ENCODE measurements at places on chromosomes 2 and 18.

- no peak for DNase-seq
These were observed 230.4 kb upstream of the MYT1L start for GRCh38 chr2:2561346-2562095.

DNA sequence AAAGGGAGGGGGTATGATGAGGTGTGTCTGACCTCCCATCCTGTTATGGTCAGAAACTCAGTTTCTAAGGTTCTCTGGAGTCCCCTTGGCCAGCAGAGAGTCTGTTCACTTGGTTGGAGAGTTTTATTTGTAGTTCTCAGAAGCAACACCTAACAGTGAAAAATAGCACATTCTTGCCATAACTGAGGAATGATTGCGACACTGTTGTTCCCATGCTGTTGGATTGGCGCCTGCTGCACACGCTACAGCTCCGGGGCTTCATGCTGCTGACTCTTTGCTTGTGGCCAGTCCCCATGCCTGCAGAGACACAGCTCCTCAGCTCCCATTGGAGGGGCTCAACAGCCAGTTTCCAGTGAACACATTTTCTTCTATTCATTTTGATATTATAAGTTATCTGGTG is 42.1 kb downstream of the TPGS2 start:
- DNase-seq = no peak

DNA sequence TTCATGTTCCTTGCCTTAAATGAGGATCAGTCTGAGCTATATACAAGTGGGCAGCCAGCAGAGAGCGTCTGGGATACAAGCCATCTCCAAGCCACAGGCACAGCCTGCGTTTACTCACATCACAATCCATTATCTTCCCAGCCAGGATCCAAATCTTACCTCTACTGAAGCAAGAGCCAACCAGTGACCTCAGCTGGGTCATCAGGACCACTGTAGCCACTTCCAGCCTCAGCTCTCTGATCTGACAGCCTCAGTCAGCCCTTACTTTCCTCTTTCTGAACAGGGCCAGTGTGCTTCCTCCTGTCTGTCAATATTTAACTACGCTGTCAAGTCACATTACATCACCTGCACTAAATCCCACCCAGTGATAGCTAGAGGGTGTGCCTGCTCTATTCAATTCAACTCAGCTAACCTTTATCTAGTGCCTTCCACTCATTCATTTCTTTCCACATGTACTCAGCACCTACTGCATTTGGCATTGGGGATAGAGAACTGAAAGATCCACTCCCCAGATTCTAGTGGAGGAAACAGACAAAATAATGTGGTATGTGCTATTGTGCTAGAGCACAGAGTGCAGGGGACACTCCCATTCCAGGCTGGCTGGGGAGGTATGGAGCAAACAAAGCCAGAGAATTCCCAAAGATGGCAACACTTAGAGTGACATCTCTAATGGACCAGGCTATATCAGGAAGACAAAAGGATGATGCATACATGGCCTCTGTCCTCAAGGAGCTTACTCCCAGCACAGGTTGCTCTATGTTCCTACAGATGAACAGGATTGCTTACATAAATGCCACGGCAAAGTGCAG is 146.5 kb downstream of the NCKAP5 start:
- peak; percentile 85 for DNase-seq

DNA sequence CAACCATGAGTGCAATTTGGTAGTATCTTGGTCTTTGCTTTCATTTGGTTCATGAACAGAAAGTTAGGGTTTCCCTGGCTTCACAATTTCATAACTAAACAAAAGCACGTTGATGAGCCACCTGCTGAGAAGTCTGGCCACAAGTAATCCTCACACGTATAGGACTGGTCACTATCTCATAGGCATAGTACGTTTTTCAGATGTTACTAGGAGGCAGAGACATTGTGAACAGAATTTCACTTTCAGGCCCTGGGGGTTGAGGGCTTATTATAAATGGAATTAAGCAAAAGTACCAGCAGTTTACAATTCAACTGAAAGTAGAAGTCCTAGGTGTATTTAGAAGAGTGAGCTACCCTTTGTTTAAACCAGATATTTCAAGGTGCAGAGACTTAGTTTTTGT is 277.1 kb downstream of the ALPK2 start:
- no peak for DNase-seq

DNA sequence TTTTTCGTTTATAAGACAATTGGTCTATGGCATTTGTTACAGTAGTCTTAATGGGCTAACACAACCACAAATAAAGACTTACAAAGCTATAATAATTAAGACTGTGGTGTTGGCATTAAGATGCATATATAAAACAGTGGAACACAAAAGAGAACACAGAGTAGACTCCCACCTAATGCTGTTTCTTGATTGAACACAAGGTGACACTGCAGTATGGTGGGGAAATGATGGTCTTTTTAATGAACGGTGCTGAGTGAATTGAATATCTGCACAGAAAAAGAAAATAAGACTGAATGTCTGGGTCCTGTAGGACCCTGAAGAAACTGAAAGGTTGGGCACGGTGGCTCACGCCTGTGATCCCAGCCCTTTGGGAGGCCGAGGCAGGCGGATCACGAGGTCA is 1136.6 kb upstream of the NXPH2 start:
- no peak for DNase-seq

DNA sequence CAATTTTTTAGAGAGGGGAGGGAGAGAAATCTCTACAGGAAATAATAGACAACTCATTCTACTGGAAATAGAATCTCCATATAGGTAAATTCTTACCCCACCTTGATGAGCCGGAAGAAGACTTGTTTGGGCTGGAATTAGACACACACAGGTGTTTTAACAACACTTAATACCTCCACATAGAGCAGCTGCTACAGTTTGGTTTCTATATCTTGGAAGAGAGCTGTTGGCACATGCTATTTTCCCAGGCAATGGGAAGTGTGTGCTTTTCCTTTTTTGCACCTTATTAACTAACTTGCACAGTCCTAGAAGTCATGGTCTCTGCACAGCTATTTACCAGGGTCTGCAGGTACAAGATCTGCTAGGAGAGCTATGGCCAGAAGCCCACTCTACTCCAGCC is 73.7 kb downstream of the SATB2 start:
- DNase-seq = no peak

DNA sequence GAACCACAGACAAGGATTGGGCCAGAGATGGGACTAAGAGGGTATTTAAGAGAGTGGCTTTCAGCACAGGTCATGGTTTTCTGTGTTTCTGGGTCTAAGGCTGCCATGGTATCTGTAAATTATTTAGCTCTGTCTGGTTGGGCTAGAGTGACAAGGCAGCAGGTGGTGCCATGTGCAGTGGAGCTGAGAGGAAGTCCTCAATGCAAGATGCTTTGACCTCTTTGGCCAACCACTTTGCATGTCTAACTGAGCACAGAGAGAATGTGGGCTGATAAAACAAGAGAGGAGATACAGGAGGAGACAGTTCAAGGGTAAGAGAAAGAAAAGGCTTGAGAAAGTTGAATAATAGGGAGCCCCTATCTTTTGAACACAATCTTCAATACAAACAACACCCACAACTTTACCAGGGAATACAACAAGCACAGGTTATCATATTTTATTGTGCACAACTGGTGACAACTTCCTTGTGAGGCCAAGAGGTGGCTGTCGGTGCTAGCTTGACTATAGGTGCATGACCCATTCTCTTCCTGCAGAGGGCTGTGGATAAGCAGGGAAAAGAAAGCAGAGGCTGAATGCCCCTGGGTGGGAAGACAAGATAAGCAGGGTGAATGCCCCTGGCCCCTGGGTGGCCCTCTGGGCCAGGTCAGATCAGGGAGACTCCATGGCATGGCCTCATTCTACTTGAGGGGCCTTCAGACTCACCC is 12.3 kb downstream of the FLACC1 start:
- no peak for DNase-seq

- DNase-seq = no peak
These were observed 156.7 kb downstream of the RNF152 start for GRCh38 chr18:61736133-61736532.

GRCh38 chr2:36818542-36818941 is 122.0 kb downstream of the VIT start:
- no peak for DNase-seq

GRCh38 chr2:7825591-7826312 is 856.1 kb upstream of the ID2 start:
- DNase-seq = peak; percentile 37
